ENCODE measurements at places on chromosomes 2 and 18.

DNA sequence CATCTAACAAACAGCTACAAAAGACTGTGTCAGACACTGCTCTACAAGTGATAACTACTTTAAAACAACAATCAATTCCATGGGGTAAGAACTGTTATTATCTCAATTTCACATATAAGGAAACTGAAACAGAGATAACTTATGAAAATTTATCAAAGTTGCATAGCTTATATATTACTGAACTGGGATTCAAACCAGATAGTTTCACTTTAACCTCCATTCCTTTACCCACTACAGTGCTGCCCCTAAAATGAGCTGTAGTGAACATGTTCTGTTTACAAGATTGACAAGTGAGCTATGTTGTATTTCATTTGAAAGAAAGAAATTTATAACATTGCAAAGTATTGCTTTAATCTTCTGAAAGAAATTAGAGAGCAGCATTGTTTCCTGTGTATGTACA, 14.1 kb upstream of the GCG start:
- no peak for DNase-seq

GRCh38 chr18:76252880-76253279, 242.2 kb downstream of the ZNF516 start:
- DNase-seq: peak; percentile 33

- DNase-seq: no peak
Measured at GRCh38 chr2:182432051-182432450, 5.2 kb upstream of the PDE1A start.

- DNase-seq: no peak
Measured at GRCh38 chr2:7952046-7952745, 729.7 kb upstream of the ID2 start.

DNA sequence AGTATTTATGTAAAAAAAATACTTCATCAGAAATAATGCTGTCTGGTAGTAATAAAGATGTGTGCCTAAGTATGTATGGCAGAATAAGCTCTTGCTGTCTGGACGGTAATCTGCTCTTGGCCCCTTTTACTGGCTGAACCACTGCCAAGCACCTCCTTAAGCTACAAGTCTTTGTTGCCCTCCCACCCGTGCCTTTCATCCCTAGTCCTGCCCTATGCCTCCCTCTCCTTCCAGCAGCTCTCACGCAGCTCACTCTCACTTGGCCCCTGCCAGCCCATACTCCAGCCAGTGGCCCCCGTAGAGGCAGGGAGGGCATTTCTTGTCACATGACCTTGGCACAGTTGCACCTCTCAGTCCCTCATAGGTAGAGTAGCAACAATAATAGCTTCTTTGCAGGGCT, 54.5 kb upstream of the NPAS2 start:
- no peak for DNase-seq

DNA sequence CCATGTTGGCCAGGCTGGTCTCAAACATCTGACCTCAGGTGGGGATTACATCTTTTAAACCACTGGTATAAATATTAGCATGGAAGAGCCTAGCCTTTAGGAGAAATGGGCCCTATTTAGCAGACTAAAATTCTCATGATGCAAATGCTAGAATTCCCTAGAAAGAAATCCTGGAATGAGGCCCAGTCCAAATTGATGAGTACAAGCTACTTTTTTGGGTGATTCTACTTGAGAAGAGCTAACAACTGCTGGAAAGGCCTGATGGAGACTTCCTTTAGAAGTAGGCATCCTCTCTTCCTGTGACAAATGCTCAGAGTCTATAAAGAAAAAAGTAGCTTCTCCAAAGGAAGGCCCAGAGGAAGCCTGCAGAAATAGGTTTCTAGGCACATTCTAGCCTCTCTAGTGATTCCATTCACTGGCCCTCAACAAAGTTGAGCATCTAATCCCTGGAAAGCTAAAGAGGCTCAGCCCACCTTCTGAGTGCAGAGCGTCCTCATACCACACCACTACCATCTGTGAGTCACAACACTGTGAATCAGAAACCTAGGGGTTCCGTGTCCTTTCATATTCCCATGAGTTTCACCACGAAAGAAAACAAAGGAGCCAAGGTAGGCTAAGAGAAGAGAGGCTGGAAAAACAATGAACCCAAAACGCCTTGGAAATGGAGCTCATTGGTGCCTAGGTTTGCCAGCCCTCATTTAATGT, 183.1 kb downstream of the C1D start:
- no peak for DNase-seq

- peak; percentile 86 for DNase-seq
Measured at GRCh38 chr2:65420712-65421431, 11.5 kb downstream of the SPRED2 start.

GRCh38 chr2:29962922-29963321, 41.5 kb upstream of the ALK start:
- DNase-seq: no peak

DNA sequence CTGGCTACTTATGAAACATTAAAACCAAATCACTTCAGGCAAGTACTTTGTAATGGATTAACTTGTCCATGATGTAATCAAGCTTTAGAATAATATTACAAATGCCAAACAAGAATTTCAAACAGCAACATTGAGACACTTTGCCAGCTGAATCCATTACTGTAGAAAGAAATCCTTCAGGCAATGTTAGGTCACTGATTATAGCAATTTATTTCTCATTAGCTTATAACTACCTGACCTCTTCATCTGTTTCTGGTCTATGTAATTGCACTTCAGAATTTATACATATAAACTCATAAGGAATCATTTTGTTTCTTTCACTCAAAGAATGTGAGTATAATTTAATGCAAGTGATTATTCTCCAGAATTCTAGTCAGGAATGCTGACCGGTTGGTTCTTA, 692.6 kb upstream of the TMEFF2 start:
- no peak for DNase-seq

GRCh38 chr2:241867776-241868420, 1.6 kb upstream of the RTP5 start:
- DNase-seq: no peak

- no peak for DNase-seq
Measured at GRCh38 chr2:192459422-192459821, 264.7 kb upstream of the TMEFF2 start.

GRCh38 chr2:222261504-222261903, 37.3 kb downstream of the PAX3 start:
- DNase-seq: no peak

GRCh38 chr2:101596333-101596732, 101.2 kb upstream of the MAP4K4 start:
- no peak for DNase-seq

- peak; percentile 47 for DNase-seq
Measured at GRCh38 chr2:204177977-204178522, 241.5 kb downstream of the ICOS start.

DNA sequence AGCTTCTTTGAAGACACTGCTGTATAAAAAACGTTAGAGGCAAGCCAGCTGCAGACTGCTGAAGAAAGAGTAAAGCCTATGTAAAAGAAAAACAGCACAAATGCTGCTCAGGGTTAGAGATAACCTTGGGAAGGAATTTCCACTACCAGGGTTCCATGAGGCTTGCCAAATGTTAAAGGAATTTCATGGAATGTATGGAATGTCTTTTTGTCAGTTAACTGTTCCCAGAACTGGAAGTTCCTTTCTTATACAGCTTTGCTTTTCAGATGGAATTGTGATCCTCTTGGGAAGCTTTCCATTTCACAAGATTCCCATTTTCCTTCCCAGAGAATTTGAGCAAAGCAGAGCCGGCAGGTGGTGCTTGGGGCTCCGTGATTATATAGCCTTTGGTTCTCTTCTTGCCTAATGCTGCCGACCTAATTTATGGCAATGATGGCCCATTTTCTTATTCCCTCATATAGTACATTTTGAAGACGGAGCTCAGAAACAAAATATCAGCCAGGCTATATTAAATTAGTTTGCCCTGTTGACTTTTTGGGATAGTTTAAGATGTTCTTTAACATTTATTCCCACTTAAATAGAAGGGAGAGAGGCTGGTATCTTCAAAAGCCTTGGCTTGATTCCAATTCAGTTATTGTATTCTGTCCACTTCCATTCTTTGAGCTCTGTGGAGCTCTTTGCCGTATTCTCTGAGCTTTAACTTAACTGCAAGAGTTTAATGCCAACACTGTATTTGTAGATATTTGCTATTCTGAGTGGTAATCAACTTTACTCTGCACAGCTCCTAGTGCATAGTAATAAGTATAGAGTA, 162.3 kb downstream of the PHLPP1 start:
- no peak for DNase-seq

DNA sequence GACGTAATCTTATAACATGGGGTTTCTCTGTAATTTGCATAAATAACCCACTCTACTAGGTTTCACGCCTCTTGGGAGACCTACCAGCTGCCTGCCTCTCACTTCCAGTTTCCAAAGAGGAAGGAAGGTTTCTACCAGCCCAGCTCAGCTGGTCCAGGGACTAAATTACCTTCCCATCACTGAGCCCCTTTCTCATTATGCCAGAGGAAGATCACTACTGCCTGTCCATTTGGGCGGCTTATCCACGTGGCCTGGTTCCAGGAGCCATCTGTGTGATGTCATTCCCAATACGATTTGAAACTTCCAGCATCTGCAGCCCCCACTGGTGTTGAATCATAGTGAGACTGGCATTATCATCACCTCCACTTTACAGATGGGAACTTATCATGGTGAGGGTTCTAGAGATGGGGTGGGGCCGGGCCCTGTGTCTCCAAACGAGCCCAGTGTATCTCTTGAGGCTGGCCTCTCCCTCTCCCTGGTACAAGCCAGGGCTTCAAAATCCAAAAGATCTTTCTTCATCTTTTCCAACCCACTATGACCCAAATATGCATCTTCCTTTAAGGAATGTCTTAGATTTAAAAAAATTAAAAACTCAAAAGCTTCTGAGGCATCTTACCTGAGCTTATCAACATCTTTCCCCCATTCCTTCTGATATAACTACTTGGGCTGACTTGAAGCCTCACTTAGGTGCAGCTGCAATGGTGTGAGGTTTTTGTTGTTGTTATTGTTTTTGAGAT, 140.8 kb downstream of the DDX1 start:
- DNase-seq: no peak

GRCh38 chr2:240624950-240625621, at the start of gene GPR35:
Gene GPR35 (plus strand): TSS chr2:240625480. CDS start chr2:240629953, 4,473 bp downstream.
- peak; percentile 97 for DNase-seq

- no peak for DNase-seq
Measured at GRCh38 chr2:156321243-156321904, 11.1 kb downstream of the NR4A2 start.

DNA sequence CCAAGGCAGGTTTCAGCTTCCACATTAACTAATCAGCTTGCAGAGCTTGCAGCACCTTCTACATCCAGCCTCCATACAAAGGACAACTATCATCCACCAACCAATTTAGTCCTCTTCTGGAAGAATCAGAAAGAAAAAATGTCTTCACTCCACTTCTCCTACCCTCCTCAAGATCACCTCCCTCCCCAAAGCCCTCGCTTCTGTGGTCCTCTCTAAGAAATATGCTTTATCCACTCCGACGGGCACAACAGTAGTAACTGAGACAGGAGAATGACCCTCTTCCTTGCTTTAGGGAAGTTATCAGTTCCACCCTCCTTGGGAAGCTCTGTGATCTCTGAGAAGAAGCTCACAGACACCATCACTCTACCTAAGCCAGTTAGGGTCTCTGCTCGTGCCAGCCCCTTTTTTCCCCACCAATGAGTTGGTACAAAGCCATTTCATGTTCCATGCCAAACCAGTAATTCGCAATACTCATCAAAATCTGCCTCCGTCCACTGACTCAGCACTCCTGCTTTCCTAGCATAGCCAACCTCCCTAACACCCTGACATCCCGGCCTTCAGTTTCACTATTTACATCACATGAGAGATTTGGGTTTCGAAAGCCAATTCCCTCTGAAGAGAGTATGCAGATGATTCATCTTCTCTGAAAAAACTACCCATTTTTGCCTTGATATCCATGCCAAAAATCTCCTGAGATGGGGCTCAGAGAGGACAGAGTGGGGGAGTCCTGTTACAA, 114.1 kb upstream of the PKDCC start:
- DNase-seq: no peak

DNA sequence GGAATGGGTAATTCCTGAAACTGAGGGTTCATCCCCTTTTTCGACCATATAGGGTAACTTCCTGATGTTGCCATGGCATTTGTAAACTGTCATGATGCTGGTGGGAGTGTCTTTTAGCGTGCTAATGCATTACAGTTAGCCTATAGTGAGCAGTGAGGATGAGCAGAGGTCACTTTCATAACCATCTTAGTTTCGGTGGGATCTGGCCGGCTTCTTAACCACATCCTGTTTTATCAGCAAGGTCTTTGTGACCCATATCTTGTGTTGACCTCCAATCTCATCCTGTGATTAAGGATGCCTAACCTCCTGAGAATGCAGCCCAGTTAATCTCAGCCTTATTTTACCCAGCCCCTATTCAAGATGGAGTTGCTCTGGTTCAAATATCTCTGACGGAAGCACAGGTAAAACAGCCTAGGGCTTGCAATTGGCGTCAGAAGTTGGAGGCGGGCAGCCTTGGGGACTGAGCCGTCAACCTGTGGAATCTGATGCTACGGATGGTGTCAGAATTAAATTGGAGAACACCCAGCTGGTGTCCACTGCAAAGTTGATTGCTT, 19.5 kb downstream of the RALBP1 start:
- DNase-seq: peak; percentile 69

- DNase-seq: no peak
Measured at GRCh38 chr2:10035053-10035422, 8.3 kb upstream of the KLF11 start.

- peak; percentile 10 for DNase-seq
Measured at GRCh38 chr2:65722028-65722778, 289.8 kb upstream of the SPRED2 start.

DNA sequence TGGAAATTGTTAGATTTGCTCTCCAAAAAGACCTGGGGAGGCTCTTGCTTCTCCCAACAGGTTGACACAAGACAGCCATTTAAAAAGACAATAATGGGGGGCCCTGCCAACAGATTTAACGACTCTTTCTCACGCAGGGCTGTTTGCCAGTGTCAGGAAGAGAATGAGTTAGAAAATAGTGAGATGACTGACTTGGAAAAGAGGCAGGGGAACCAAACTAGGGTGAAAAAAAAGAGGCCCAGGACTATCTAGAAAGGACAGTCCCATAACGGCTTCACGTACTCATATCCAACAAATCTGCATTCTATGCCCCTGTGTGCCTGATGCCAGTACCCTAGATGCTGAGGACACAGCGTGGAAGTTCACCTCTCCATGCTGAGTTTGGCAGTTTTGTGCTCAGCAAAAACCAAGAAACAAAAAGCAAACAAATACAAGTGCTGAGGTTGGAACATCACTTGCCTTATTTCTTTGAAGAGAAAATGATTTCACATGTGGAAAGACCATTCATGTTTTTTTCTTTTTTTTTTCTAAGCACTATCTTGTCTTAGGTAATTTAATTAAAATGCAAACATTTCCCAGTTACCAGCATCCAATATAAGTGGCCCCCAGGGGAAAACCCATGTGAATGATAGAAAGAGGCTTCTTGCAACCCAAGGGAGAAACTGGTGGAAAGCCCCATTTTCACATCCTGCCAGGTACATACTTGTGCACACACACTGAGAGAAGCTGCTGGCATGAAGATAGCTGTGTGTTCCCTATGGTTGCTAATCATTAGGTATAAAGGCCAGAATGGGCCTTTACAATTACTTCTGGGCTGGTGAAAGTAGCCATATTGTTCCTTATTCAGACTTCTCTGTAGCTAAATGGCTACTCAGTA, 10.6 kb upstream of the WIPF1 start:
- DNase-seq: no peak
